Breast epithelium (tissue), 4 donors: ENCODE measurements at places on chromosomes 3 and 15.

DNA sequence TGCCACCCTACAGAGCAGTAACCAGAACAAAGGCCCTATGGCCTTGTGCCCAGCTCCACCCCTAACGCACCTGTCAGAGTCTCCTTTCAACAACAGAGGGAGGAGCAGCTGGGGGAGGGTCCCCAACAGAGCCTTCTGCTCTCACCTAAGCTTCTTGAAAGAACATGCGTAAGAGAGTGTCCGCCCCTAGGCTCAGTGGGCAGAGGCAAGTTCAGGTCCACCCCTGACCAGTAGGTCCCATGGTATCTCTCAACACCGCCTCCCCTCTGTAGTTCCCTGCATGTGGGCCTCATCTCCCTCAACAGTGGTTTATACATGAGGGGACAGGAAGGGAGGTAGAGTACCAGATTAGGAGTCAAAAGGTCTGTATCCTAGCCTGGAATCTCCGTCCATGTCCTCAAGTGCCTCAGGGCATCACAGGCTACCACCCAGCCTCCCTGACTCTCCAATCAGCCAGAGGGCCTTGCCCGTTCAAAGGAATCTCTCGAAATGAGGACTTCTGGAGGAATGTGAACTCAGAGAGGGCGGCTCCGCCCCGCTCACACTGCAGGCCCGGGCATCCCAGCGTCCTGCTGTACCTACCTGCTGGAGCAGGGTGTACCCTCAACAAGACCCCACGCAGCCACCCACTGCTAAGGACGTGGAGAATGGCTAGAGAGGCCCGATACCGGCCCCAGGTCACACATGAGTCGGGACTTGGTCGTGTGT is 680 bp downstream of the POC1A start:
- H3K27me3 ChIP-seq: no peaks in the 10 kb centered on the region

DNA sequence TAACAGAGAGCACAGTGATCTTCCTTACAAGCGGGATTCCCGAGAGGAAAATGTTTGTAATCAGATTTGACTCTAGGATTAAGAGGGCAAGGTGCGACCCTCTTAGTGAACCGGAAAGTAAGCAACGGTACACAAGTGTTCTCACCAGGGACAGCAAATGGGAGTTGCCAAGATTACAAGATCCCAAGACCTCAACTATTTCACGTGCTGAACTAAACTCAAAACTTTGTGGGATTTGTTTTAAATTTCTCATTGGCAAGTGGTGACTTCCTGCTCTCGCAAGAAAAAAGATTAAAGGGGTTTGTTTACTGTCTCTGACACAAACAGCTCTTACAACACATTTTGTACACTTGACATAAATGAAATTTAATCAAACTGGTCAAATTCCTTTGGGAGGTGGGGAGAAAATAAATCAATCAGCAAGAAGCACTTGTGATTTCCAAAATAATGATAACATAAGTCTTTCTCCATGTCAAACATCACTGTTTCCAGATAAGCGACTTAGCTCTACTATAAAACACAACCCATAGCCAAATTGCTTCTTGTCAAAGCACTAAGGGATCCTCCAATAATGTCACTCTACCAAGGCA is 2.2 kb upstream of the PGPEP1L start:
- DNase-seq: no peak
- H3K27ac ChIP-seq: no peak overlapping the region
- H3K4me3 ChIP-seq: no peak overlapping the region
- H3K4me1 ChIP-seq: no peaks in the 10 kb centered on the region
- no peaks in the 10 kb centered on the region for H3K36me3 ChIP-seq

DNA sequence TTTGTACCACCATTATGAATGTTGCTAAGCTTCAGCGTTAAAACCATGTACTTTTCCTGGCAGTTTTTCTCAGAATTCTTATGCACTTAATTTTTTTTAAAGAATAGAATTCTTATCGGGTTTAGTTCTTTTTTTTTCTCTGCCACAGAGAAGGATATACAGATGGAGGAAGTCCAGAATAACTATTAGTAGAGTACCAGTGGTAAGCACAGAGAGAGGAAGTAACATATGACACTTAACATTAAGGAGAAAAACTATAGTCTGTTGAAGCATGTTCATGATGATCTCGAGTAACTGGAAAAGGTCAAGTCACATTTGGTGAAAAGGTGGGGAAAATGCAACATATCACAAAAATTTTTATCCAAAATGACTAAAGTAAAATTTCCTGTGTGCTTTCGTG is 68.9 kb downstream of the RNF13 start:
- no peaks in the 10 kb centered on the region for H3K4me1 ChIP-seq
- no peak overlapping the region for H3K4me3 ChIP-seq
- no peaks in the 10 kb centered on the region for H3K27me3 ChIP-seq
- no peak for DNase-seq
- H3K27ac ChIP-seq: no peak overlapping the region

GRCh38 chr3:178623666-178624255 is 87.5 kb downstream of the KCNMB2 start:
- H3K27me3 ChIP-seq: no peaks in the 10 kb centered on the region
- no peaks in the 10 kb centered on the region for H3K4me1 ChIP-seq
- no peak for DNase-seq
- no peak overlapping the region for H3K4me3 ChIP-seq

- no peaks in the 10 kb centered on the region for H3K4me1 ChIP-seq
- no peaks in the 10 kb centered on the region for H3K27me3 ChIP-seq
- H3K36me3 ChIP-seq: no peaks in the 10 kb centered on the region
- no peak overlapping the region for H3K4me3 ChIP-seq
- no peak overlapping the region for H3K27ac ChIP-seq
- DNase-seq: no peak
These were observed 78.4 kb downstream of the NEK10 start for GRCh38 chr3:27290760-27291159.
